ENCODE measurements at places on chromosomes 11 and 22. TPM values are rescaled to one million over a fixed set of nuclear protein-coding genes. Genes with fewer than 3 reads are reported as not detected.

The C11orf24 gene
- 64.2 TPM for total RNA-seq

The EFEMP2 gene
- total RNA-seq: 0.84 TPM

The KCNK4 gene
- total RNA-seq: not detected

The DGAT2 gene
- 2.1 TPM for total RNA-seq

The PLAAT5 gene
- not detected for total RNA-seq

The UBQLNL gene
- total RNA-seq: not detected

The AMPD3 gene
- total RNA-seq: 8.3 TPM

The LYVE1 gene
- 0.11 TPM for total RNA-seq

The APLNR gene
- 0.13 TPM for total RNA-seq

The ISX gene
- total RNA-seq: not detected

The OR8A1 gene
- not detected for total RNA-seq

The OR8D4 gene
- total RNA-seq: not detected

The RASGRP2 gene
- total RNA-seq: 0.82 TPM

The INPP5J gene
- 0.77 TPM for total RNA-seq

The APOBEC3C gene
- total RNA-seq: 28.4 TPM

The CYP2D6 gene
- 0.69 TPM for total RNA-seq

The KDM4D gene
- total RNA-seq: 0.45 TPM

The MMP11 gene
- 0.17 TPM for total RNA-seq

The TEX12 gene
- total RNA-seq: not detected

The CRYAB gene
- 7.1 TPM for total RNA-seq

The EFCAB6 gene
- 0.70 TPM for total RNA-seq

The SPON1 gene
- total RNA-seq: not detected

The NELL1 gene
- total RNA-seq: not detected

The SIK2 gene
- total RNA-seq: 6.5 TPM

The KCNC1 gene
- 0.07 TPM for total RNA-seq

The DDIAS gene
- 7.6 TPM for total RNA-seq

The TRMT112 gene
- 448 TPM for total RNA-seq

The SORL1 gene
- total RNA-seq: 1.6 TPM

The SAA4 gene
- total RNA-seq: not detected

The OTOG gene
- total RNA-seq: not detected

The ABCG4 gene
- 0.18 TPM for total RNA-seq

The SCARF2 gene
- 0.81 TPM for total RNA-seq

The ARCN1 gene
- total RNA-seq: 102 TPM

The C11orf87 gene
- total RNA-seq: not detected

The PLET1 gene
- not detected for total RNA-seq

The MIAT gene
- total RNA-seq: 0.34 TPM

The APOL4 gene
- not detected for total RNA-seq

The GAS2 gene
- total RNA-seq: 0.41 TPM

The NAALADL1 gene
- total RNA-seq: not detected

All from A549 treated with RU486 at 1 μM for 4 hours (cell line).